Spleen (tissue), 13 donors: ENCODE measurements at places on chromosomes 11 and 22. TPM values are rescaled to one million over a fixed set of nuclear protein-coding genes. Genes with fewer than 3 reads are reported as not detected.
A peak's percentile ranks its signal among the peaks of the same experiment; 100 is the strongest.

Gene TMPRSS13
- 1.4 TPM for total RNA-seq

Gene PPP6R3
- 118 TPM for total RNA-seq

Gene SCGB1C1
- not detected for total RNA-seq

Gene CFAP300
- not detected for total RNA-seq

Gene RASL10A
- 2.0 TPM for total RNA-seq

- DNase-seq = no peak
These were observed 4.6 kb upstream of the RHOD start for GRCh38 chr11:67051945-67052488.

DNA sequence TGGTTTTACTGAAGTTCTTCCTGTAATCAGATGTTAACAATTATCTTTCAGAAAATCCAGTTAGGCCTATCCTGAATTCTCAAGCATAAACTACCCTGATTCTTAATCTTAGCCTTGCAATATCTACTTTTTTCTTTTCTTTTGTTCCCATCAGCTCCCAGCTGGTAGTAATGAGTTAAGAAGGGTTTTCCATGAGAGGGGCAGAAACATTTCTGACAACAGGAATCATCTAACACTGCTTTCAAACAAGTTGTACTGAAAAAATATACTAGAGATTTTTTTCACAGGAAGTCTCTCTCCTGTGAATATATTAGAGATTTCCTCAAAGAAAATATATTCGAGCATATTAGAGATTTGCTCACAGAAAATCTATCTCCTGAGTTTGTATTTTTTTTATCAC lies 3.3 kb upstream of the TRIM6 start:
- no peak for DNase-seq

DNA sequence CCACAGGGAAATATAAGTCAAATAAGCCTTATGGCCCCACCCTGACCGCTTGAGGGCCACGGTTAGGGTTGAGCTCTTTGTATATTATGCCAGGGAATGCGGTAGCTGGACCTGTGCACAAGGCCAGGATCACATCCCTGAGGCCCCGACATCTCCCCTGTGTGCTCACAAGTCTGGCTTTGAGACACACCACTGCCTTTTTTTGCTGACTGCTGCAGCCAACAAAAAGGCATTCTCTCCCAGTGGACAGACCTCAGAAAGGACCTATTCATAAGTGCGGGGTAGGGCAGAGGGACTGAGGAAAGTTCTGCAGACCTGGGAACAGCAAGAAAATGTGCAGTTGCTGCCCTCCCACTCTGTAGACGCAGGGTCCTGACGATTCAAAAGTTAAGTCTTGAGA lies 3.4 kb upstream of the SIDT2 start:
- no peak for DNase-seq

DNA sequence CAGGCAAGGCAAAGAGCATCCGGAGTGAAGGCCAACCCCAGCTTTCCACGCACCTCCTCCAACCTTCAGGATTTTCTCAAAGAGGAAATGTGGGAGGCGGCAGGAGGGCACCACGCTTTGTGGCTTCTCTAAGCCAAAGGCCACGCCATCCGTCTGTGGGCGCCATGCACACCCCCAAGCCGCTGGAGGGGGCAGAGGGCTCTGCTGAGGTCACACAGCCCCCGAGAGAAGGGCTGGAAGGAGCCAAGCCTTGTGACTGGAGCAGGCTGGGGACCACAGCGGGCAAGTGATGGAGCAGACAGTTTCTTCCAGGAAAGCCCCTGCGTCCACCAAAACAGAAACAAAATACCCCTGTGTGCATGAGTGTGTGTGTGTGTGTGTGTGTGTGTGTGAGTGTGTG lies 527.4 kb downstream of the BRD1 start:
- peak; percentile 36 for DNase-seq

DNA sequence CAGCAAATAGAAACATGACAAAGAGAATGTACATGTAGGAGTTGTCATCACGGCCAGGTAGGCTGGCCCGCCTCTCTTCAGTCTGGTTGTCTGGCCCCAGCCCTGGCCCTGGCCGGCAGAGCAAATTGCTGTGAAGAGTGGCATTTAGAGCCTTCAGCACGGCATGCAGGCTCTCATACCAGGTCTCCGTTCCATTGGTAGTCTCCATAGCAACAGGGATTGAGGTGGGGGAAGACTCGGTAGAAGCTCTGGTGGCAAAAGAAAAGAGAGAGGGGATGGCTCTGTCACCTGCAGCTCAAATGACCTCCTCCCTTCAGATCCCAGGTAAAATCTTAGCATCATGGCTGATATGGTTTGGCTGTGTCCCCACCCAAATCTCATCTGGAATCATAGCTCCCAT lies 10.0 kb downstream of the KCNE3 start:
- DNase-seq = no peak
